Peyer's patch (tissue), 4 donors: ENCODE measurements at places on chromosomes 12 and 14. TPM values are rescaled to one million over a fixed set of nuclear protein-coding genes. Genes with fewer than 3 reads are reported as not detected.

PRKD1 gene
- total RNA-seq = 3.9 TPM

GRCh38 chr14:52219488-52220084 is 47.9 kb upstream of the PTGDR start:
- no peak for DNase-seq

- no peak for DNase-seq
Measured at GRCh38 chr12:109915171-109916040, 15.3 kb downstream of the TCHP start.

GRCh38 chr14:76136476-76137110 is 15.1 kb upstream of the GPATCH2L start:
- DNase-seq = no peak

DNA sequence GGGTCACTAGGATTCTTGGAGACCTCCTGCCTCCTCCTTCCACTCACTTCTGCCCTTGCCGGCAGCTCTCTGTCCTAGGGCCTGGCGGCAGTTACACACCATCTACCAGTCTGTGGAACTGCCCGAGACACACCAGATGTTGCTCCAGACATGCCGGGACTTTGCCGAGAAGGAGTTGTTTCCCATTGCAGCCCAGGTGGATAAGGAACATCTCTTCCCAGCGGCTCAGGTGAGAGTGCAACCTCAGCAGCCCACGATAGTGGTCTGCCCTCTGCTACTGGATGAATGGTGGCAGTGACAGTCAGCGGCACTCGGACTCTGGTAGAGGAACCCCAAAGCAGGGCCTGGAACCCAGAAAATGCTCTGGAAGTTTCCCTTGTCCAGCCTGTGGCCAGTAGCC is 1.3 kb downstream of the ACADS start:
- no peak for DNase-seq

- no peak for DNase-seq
Measured at GRCh38 chr14:91669867-91670266, 62.0 kb downstream of the CATSPERB start.
